Thymus (tissue), 14 donors: ENCODE measurements at places on chromosomes 2 and 18. TPM values are rescaled to one million over a fixed set of nuclear protein-coding genes. Genes with fewer than 3 reads are reported as not detected.

METTL4 gene
- 18.9 TPM for polyA plus RNA-seq

- H3K36me3 ChIP-seq: no peaks in the 10 kb centered on the region
- no peak overlapping the region for H3K27ac ChIP-seq
- no peak for DNase-seq
- H3K4me1 ChIP-seq: no peaks in the 10 kb centered on the region
- no peaks in the 10 kb centered on the region for H3K27me3 ChIP-seq
Observed at GRCh38 chr2:207929923-207930322, 95.4 kb downstream of the PLEKHM3 start.

DNA sequence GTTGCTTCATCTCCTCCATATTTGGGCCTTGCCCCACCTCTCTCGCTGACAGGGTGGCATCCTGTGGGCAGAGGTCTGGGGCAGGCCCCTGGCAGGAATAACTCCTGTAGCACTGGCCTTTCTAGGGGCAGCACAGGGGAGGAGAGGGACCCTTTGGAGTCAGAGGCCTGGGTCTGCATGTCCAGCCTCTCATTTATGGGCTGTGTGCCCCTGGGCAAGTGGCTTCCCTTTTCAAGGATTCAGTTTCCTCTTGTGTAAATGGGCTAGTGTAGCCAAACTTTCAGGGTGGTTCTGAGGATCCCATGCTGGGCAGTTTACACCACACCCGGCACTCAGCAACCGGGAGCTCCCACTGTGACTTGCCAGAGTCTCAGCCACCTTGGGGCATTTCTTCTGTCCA is 23.4 kb downstream of the ADRA2B start:
- H3K4me1 ChIP-seq: no peaks in the 10 kb centered on the region
- no peaks in the 10 kb centered on the region for H3K27me3 ChIP-seq
- H3K36me3 ChIP-seq: no peaks in the 10 kb centered on the region
- H3K27ac ChIP-seq: no peak overlapping the region
- H3K4me3 ChIP-seq: no peak overlapping the region
- DNase-seq: no peak

- peaks cover 27% of the 10 kb centered on the region for H3K4me1 ChIP-seq
- H3K36me3 ChIP-seq: no peaks in the 10 kb centered on the region
- H3K4me3 ChIP-seq: peak overlapping the region; percentile 67
- peak; percentile 80 for DNase-seq
Observed at GRCh38 chr18:34976899-34977837, 64.0 kb upstream of the MAPRE2 start.

MC5R gene
- polyA plus RNA-seq: 0.27 TPM

RNASEH1 gene
- polyA plus RNA-seq: 12.4 TPM

DNA sequence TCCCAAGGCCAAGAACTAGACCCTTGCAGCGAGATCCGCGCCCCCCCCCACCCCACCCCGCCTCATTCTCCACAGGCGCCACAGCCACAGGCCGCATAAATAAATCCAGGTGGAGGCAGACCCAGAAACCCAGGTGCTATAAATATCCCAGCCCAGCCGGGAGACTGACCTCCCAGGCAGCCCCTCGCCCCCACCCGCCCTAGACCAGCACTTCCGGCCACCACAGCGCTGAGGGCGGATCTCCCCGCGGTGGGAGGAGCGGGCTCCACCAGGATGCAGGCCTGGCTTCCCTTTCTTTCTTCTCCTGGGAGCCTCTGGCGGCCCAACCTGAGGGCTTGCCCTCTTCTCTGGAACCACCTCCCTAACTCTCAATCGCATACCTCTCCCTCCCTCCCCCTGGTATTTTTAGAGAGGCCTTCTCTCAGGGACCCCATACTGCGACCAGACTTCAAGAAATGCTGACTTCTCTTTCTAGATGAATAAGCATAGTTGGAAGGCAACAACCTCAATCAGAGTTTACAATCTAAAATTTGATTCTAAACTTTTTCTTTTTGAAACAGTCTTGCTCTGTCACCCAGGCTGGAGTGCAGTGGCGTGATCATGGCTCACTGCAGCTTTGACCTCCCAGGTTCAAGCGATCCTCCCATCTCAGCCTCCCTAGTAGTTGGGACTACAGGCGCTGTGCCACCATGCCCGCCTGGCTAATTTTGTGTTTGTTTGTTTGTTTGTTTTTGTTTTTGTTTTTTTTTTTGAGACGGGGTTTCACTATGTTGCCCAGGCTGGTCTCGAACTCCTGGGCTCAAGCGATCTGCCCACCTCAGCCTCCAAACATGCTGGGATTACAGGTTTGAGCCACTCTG is 55.0 kb downstream of the PKDCC start:
- DNase-seq: peak; percentile 38
- H3K27ac ChIP-seq: peak overlapping the region; percentile 81
- peaks cover 93% of the 10 kb centered on the region for H3K4me1 ChIP-seq
- peaks cover 14% of the 10 kb centered on the region for H3K27me3 ChIP-seq
- H3K4me3 ChIP-seq: peak overlapping the region; percentile 47
- H3K36me3 ChIP-seq: no peaks in the 10 kb centered on the region

NPAS2 gene
- polyA plus RNA-seq: 5.4 TPM

DSG1 gene
- 3.7 TPM for polyA plus RNA-seq

DNA sequence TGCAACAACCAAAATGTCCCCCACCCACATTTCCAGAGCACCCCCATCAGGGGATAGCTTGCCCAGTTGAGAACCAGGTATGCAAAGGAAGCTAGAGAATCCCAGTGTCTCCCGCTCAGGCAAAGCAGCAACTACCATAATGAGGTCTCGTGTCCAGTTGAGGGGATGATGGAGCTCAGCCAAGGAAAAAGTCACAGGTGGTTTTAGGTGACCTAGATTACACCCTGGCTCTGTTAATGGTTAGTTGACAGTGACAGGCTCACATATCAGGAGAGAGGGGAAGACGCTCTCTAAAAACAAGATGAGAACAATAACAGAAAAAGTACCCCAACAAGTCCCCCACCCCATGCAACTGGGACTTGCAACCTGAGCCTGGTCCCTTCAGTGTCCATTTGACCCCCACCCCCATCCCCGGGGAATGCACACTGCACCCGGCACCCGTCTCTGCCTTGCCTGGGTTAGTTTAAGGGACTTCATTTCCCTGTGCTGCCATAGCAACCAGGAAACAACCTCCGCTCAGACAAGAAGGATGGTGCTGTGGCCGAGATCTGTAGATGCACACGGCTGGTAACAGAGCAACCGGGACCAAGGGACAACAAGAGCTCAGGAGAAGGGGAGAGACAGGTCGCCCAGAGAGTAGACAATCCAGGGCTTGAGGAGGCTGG is at the start of gene KIAA2012:
Gene KIAA2012 (plus strand): TSS at position 519 of the 665 bp plus-strand sequence. CDS start 373 bp downstream, outside the sequence.
- no peaks in the 10 kb centered on the region for H3K4me1 ChIP-seq
- H3K27me3 ChIP-seq: peaks cover 2% of the 10 kb centered on the region
- H3K27ac ChIP-seq: no peak within 1 kb of the TSS
- DNase-seq: no peak
- H3K36me3 ChIP-seq: no peaks in the 10 kb centered on the region
- no peak within 1 kb of the TSS for H3K4me3 ChIP-seq

AOX1 gene
- 10.7 TPM for polyA plus RNA-seq

GRCh38 chr2:231047274-231047922 is 9.3 kb upstream of the PSMD1 start:
- peaks cover 2% of the 10 kb centered on the region for H3K4me1 ChIP-seq
- no peak overlapping the region for H3K27ac ChIP-seq
- H3K36me3 ChIP-seq: no peaks in the 10 kb centered on the region
- no peaks in the 10 kb centered on the region for H3K27me3 ChIP-seq

ITGA4 gene
- polyA plus RNA-seq: 40.3 TPM

TTN gene
- polyA plus RNA-seq: 1.1 TPM

DNA sequence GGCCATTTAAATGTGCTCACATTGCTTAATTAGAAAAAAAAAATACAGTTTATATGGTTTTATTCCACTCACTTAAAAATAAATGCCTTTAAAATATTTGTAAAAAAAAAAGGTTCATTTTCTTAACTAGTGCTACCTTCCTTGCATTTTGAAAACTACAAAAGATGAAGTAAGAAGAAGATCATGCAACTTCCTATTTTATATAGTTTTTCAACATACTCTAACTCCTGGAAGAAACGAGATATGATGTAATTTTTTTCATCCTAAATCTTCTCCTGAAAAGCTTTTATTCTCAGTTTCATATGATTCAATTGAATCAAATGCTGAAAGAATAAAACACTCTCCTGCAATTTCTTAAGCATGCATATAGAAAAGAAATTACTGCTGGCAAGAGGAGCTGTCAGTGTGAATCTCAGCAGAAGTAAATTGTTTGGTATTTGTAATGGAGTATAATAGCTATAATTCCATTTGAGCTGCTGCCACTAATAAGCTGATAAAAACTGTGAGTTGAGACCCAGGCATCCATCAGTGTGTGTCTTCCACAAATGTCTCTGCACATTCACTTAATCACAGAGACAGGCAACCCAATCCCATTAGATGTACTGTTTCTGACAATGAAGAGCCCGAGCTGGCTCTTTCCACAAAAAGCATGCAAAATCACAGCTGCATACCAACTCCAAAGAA is 3.7 kb downstream of the FTCDNL1 start:
- no peak overlapping the region for H3K27ac ChIP-seq
- H3K4me1 ChIP-seq: no peaks in the 10 kb centered on the region
- H3K36me3 ChIP-seq: no peaks in the 10 kb centered on the region

FZD7 gene
- 3.9 TPM for polyA plus RNA-seq

SIX3 gene
- 0.11 TPM for polyA plus RNA-seq
